ENCODE measurements at places on chromosomes 16 and 17. TPM values are rescaled to one million over a fixed set of nuclear protein-coding genes. Genes with fewer than 3 reads are reported as not detected.

GRCh38 chr16:11556214-11556819, 30.4 kb downstream of the LITAF start:
- DNase-seq, result no peak

DNA sequence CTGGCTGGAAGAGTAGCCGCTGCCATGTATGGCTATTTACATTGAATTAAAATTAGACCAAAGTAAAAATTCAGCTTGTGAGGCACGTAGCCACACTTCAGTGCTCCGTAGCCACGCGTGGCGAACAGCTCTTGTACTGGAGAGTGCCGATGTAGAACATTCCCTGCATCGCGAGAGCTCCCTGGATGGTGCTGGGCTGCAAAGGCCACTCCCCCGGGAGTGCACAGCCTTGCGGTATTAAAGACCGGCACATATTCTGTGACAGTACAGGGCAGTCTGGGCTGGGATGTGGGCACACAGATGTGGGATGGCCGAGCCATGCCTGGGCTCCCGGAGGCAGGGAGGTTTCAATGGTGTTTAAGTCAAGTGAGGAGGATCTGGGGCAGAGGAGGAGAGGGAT, 102.2 kb downstream of the CMIP start:
- peak; percentile 57 for DNase-seq

HSPB9 gene
- polyA plus RNA-seq, result 0.17 TPM

TBC1D16 gene
- 31.3 TPM for polyA plus RNA-seq

GRCh38 chr16:56589141-56590039, at the start of gene MT3:
Gene MT3 (plus strand): TSS chr16:56589528. CDS start chr16:56589591, 63 bp downstream.
- no peak for DNase-seq

CDR2L gene
- 7.3 TPM for polyA plus RNA-seq

GRCh38 chr17:43661699-43662412, at the start of gene MEOX1:
Gene MEOX1 (minus strand): TSS chr17:43661922. CDS start chr17:43661534, 388 bp downstream.
- DNase-seq, result no peak

DNA sequence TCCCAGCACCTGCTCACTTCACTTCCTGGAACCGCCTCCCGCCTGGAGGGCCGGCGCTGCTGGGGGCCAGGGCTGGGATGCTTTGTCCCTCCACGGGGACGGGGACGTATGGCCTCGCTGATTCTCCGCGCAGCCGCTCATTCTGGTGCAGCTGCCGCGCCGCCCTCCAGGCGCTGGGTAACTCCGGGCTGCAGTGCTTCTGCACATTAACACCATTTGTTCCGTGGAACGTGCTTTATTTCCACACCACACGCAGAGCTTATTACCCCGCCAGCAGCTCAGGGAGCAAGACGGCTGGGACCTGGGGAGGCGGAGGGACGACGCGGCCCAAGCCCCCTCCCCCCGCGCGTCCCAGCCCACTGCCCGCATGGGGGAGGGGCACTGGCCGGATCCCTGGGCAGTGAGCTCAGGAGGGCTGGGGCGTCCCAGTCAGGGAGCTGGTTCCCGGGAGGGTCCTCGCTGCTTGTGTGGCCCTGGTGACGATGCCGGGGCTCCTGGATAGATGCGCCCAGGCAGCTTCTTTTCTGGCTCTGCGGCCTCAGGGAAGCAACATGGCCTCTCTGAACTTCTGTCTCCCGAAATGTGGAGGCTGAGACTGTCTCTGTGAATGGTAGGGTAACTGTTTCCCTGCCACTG, 45.4 kb upstream of the ACSF3 start:
- DNase-seq, result no peak

DNA sequence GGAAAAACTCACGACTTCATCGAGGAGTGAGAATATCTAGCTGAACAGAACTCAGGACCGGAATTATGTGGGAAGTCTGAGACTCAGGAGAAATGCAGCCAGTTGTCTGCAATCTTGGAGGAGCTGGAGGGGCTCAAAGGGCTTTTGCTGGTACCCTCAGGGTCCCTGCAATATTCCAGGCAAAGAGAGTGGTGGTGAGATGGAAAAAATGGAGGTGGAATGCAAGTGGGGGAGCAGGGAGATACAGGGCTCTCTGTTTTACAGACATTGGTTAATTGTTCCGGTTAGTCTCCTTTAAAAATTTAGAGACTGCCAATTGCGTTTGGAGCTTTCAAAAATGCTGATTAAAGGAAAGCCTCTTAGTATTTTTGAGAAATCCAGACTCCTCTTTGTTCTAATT, 18.2 kb upstream of the HP start:
- no peak for DNase-seq

- DNase-seq, result no peak
Measured at GRCh38 chr16:18948372-18949020, 22.3 kb upstream of the SMG1 start.

DNA sequence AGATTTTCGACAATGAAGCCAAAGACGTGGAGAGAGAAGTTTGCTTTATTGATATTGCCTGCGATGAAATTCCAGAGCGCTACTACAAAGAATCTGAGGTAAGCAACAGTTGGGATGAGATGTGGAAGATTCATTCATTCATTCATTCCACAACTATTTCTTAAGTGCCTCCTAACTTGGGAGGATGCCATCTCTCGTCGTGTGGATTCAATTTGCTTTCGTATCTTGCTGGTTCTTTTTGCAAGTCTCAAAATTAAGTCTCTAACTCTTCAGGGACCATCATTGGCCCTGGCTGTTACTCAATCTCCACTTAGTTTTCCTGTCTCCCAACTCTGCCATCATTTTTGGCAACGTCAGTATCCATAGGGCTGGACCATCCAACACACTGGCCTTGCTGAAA, 85.6 kb upstream of the NOL11 start:
- no peak for DNase-seq

MMP25 gene
- polyA plus RNA-seq, result 0.82 TPM

- no peak for DNase-seq
Measured at GRCh38 chr16:87384162-87384874, 742 bp upstream of the FBXO31 start.

DNA sequence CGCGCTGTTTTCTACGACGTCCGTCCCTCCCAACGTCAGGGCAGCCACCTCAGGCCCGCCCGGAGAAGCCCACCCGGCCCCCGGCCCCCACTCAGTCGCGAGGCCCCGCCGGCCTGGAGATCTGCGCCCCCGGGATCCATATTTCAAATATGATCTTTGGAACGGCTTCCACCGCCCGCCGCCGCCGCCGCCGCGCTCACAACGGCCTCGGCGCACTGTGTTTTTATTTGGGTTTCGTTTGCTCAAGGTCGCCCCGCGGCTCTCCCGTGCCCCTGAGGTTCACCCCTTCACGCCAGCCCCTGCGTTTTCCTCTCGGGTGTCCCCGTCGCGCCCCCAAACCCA, 4.2 kb upstream of the CBX4 start:
- DNase-seq, result no peak

SEPTIN12 gene
- not detected for polyA plus RNA-seq

NOMO2 gene
- polyA plus RNA-seq, result 97.0 TPM

ALOX12 gene
- 2.8 TPM for polyA plus RNA-seq

- DNase-seq, result no peak
Measured at GRCh38 chr17:8574687-8575086, 55.8 kb downstream of the MYH10 start.

GRCh38 chr16:2469399-2470233, 1.5 kb upstream of the NTN3 start:
- DNase-seq, result no peak

VAT1L gene
- 4.6 TPM for polyA plus RNA-seq

DNA sequence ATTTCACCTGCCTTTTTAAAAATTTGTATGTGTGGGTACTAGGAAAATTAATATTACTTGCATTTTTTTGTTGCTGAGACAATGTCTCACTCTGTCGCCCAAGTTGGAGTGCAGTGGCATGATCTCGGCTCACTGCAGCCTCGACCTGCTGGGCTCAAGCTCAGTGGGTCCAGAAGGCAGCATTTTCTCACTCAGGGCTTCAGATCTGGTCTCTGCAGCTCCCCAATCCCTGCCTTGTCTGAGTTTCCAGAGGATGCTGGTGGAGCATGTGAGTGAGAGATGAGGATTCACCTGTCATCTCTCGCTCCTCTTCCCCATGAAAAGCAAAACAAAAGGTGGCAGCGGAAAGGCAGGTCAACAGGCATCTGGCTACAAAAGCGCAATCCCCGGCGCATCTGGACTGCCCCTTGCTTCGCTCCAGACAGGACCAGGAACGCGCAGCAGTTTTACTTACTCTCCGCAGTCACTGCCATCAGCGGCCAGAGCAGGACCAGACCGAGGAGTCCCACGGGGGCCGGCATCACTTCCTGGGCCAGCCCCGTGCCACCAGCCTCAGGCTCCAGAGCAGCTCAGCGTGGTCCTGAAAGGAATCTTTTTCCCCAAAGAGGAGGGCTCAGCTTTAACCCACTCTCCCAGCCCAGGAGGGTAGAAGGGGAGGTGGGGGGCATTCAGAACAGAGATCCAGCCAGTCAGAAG, 59.9 kb downstream of the LITAF start:
- DNase-seq, result no peak

- no peak for DNase-seq
Measured at GRCh38 chr16:58461056-58461455, 38.9 kb upstream of the NDRG4 start.

DNA sequence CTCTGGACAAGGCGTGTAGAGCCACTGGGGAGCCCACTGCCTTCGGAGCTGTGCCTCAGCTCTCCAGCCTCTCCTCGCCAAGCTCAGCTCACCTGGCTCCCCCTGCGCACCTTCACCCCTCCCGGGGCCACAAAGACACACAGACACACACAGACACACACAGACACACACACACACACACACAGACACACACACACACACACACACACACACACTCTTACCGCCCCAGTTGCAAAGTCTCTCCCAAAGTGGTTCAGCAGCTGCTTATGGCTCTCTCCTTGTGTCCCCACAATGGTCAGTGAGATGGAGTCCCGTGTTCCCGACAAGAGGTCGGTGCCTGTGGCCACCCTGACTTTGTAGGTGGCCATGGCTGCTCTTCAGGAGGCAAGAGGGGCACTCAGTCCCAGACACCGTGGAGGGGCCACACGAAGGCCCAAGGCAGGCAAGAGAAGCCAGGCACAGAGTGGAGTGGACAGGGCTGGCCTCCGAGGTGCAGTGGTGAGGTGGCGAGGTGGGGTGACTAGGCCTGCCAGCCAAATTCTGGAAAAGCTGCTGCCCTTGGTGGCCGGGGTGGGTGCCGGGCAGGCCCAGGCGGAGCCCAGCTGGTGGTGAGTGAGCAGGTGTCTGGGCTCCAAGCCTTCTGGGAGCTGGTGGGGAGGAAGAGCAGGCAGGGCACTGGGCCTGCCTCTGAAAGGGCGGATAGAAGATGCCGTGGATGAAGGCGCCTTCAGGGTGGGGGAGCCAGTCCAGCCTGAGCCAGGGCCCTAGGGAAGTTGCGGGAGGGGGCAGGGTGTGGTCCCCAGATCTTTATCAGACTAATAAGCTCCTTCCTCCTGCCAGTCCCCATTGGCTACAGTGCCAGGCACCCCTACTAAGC, at the start of gene ALOX12B:
TSS of gene ALOX12B (minus strand) at position 642 of the 877 bp plus-strand sequence. CDS start at position 368, 274 bp downstream.
- DNase-seq, result no peak
